Stimulated activated CD8-positive, alpha-beta memory T cell treated with anti-CD3 and anti-CD28 coated beads, Interleukin-15, amount 100 ng/mL, for 48 hours (primary cell): ENCODE measurements at places on chromosomes 3 and 15.

- DNase-seq: no peak
Measured at GRCh38 chr3:83034806-83035703, 1273.6 kb upstream of the GBE1 start.

DNA sequence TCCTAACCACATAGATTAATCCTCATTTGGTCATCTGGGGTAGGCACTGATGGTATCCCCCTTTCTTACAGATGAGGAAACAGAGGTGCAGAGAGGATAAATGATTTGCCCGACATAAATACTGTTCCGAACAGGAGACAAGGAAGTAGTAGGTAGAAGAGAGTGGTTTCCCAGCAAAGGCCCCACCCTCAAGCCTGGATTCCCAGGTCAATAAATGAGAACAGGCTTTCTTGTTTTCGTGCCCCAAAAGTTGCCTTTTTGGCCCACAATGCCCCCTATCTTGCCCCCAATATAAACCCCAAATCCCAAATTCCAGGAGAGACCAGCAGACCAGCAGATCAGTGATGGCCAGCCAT, 125.5 kb upstream of the PRR20G start:
- DNase-seq: no peak

DNA sequence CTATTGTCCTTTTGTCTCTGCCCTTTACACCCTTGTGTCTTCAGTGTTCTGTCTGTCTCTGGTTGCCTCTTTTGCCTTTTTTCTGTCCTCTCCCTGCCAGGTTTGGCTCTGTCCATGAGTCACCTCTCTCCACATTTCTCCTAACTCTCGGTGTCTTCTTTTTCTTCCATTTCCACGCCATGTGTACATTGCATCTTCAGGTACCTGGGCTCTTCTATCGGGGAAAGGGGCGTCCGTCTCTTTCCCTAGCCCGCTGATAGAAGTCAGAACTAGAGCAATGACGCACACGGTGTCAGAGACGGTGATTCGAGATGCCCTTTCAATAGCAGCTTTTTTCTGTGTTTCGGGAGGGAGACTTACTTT, 641 bp downstream of the OPA1 start:
- DNase-seq: peak; percentile 46

DNA sequence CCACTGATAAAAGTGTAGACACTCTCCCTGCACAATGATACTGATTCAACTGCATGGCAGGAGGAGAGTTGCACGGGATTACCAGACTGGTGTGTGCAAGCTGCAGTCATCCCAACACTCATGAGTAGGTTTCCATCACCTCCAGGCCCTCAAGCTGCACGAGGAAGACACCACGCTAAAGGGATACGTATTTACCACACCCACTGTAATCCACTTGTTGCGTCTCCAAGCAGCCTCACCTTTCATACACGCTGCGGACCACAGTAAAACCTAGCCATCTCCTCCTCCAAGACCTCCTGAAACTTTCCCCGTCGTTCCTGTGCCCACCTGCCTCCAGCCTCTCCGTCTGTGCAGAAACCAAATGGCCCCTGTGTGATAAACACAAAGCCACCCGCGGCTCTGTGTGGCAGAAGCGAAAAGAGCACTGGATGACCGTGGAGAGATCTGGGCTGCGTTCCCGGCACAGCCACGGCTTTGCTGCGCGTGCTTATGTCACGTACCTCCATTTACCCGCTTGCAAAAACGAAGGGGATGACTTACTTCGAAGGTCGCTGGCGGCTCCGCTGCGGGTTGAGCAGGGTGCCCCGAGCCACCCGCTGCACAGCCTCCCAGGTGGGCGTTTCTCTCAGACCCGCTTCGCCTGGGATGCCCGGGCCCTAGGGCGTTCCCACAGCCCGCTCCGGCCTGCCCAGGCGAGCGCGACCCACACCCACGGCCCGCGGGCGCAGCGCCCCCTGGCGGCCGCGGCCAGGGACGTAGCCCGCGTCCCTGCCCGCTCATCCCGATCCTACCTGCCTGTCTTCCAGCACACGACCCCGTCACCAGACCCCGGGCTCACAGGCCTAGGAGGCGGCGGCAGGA, 643 bp downstream of the ABCC5 start:
- DNase-seq: peak; percentile 35

DNA sequence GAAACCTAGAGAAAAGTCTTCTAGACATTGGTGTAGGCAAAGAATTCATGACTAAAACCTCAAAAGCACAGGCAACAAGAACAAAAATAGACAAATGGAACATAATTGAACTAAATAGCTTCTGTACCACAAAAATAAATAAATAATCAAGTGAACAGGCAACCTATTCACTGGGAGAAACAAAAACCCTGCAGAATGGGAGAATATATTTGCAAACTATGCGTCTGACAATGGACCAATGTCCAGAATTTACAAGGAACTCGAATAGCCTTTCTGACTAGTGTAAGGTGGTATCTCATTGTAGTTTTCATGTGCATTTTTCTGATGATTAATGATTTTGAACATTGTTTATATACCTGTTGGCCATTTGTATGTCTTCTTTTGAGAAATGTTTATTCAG, 37.0 kb upstream of the GCSAM start:
- DNase-seq: no peak

DNA sequence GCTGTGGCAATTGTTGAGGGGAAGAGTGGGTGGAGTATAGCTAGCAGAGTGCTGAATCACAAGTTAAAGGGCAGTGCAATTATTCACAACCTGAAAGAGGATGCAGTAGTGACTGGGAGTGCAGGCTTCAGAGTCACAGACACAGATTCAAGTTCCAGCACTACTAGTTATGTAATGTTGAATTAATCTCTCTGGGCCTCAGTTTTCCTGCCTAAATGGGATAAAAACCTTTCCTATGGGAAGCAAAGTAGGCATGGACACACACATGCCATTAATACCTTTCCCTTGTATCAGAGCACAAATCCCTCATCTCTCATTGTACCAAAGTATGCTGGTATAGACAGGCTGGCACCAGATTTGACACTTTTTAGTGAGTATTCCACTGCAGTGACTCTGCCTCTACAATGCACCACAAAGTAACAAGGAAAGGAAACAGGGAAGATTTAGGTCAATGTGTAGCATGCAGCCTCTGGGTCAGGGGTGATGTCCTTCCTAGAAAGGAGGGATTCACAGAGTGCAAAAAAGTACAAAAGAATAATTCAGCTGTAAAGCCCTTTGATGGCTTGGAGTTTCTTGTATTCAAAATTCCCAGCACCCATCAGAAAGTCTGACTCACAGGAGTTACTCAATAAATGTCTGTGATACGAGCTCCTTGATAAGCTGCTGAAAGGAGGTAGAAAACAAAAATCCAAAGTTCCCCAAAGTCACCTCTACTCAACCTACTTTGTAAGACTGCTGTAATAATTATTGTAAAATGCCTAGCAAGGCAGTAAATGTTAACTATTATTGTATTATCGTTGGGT, 507.5 kb upstream of the TGFBR2 start:
- no peak for DNase-seq

GRCh38 chr3:111801693-111802092, 57.4 kb upstream of the PHLDB2 start:
- DNase-seq: no peak

DNA sequence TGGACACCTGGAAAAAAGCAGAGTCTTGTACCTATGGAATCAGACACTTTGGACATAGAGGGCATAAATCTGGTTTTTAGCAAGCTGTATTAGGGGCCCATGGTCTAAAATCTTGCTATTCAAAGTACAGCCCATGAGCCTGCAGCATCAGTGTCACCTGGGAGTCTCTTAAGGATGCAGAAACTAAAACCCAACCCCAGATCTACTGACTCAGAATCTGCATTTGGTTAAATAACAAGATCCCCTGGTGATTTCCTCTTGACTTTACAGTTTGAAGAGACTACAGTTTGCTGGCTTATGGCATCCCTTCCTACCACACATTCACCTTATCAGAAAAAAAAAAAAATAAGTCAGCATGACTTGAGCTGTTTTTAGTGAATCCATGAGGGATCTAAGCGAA, 74.9 kb upstream of the NR2F2 start:
- DNase-seq: no peak

- DNase-seq: peak; percentile 70
Measured at GRCh38 chr15:75452865-75453702, 1.6 kb upstream of the SIN3A start.

GRCh38 chr3:195817578-195818135, 5.9 kb upstream of the MUC4 start:
- no peak for DNase-seq

DNA sequence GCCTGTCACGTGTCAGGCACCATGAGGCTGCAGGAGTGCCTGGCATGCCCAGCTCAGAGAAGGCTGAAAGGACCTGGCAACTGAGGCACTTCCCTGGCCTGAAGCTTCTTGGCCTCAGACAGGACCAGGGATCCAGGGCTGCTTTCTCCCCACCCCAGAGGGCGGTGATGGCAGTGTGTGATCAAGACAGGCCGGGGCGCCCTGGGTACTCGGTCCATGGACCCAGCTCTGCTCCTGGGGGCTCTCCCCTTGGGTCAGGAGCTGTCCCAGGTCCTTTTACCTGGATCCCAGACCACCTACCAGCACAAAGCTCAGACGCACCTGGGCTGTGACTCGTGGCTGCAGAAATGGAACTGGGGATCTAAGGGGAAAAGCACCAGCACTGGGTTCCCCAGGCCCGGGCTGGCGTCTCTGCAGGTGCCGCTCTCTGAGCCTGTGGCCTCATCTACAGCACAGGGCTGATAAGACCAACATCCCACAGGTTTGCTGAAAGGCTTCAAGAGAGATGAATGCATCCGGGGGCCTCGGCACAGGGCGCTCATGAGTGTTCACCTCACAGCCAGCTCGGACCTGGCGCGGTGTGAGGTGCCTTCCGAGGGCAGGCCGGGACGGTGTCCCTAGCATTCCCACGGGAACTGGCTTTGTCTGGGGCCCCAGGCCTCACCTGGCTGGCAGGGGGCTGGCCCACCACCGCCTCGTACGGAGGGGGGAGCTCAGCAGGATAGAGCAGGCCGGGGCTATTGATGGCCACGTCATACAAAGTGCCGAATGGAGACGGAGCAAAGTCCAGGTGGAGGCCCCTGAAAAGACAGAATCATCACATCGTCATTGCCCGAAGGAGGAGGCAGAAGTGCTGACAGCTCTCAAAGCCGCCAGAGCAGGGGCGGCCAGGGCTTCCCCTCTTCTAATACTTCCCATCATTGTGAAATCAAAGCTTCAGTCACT, 133.6 kb downstream of the NSMCE3 start:
- no peak for DNase-seq

DNA sequence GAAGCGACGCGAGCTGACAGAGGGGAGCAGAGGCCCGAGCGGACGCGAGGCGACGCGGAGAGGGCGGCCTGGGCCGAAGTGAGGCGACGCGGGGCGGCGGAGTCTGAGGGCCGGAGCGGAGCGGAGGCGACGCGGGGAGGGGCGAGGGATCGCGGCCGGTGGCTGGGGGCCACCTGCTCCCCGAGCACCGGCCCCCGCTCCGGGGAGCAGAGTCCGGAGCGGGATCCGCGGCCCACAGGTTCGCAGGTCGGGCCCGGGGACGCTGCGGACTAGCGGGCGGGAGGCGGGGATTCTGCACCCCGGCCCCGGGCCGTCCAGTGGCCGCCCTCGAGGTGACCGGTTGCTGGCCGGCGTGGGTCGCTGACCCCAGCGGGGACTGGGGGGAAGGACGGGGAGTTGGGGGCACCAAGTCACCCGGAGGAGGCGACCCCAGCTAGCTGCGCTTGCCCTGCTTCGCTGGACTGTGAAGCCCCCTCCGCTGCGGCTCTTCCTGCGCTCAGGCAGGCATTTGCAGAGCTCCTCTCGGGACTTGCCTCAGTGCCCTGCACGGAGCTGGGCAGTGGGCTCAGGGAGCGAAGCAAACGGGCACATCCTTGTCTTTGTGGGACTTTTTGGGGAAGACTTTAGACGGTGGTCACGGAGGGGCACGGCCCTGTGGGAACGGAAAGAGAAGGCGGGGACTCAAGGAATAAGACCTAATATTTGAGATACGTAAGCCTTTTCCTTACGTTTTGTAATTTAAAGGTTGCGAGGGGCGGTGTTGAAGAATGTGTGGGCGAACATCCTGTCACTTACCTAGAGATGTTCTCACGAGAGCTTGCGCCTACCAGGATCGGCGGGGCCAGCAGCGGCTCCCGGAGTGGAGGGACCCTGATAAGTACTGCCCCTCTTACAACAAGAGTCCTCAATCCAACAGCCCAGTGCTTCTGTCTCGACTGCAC, 566 bp downstream of the HMCES start:
- DNase-seq: peak; percentile 55

- DNase-seq: no peak
Measured at GRCh38 chr3:23192816-23193215, 10.3 kb upstream of the UBE2E2 start.

DNA sequence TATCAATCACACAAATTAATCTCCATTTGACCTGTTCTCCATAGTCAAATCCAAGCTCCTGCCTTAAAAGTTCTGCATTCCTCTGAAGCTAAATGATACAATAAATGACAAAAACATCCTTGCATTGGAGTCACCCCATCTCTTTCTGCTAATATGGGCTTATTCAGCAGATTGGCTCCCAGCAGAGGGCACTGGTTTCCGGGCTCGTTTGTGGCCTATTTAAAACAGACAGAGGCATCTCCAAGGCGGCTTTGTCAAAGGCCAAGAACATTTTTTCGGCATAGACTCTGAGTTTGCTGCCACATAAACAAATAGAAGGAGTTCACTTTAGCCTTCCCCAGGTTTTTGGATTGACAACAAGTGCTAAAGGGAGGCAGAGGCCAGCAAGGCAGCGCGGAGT, 204.4 kb upstream of the RASGRP1 start:
- no peak for DNase-seq

DNA sequence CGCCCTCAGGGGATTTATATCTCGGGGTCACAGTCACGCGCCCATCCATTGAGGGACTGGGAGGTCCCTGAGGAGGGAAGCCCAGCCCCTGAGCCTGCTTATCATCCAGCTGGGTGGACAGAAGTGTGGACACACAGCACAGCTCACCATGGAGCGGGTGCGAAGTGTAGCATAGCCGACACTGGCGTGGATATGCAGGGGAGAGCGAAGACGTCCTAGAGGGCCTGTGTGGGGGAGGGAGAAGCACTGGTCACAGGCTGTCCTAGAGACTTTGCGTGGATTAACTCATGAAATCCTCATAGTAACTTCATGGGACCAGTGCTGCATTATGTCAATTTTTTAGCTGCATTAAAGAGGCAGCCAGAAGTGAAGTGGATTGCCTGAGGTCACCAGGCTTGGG, 26.1 kb upstream of the PLXND1 start:
- no peak for DNase-seq
